A549 treated with DMSO at 1 μM for 4 hours (cell line): ENCODE measurements at places on chromosomes 2 and 18. TPM values are rescaled to one million over a fixed set of nuclear protein-coding genes. Genes with fewer than 3 reads are reported as not detected.

Gene TMEM163
- 0.08 to 0.15 TPM (median 0.12 TPM) in 4 of 5 replicates, not detected in the other for total RNA-seq

Gene C1D
- 34.3 to 53.4 TPM (median 42.7 TPM) in 5 replicates for total RNA-seq

Gene C2orf42
- 7.1 to 9.9 TPM (median 8.7 TPM) in 5 replicates for total RNA-seq

Gene FBXO36
- total RNA-seq = 1.1 to 2.3 TPM (median 1.4 TPM) in 5 replicates

Gene SLC5A7
- not detected in 5 replicates for total RNA-seq

Gene TMEM17
- 5.3 to 6.8 TPM (median 5.7 TPM) in 5 replicates for total RNA-seq

Gene CNRIP1
- total RNA-seq = 2.2 to 2.9 TPM (median 2.3 TPM) in 5 replicates

Gene SMYD1
- total RNA-seq = not detected in 5 replicates

Gene GYPC
- not detected in 5 replicates for total RNA-seq

Gene DUSP2
- 0.20 to 0.57 TPM (median 0.51 TPM) in 5 replicates for total RNA-seq

Gene HOXD1
- total RNA-seq = 0.12 to 0.28 TPM (median 0.26 TPM) in 5 replicates

Gene TWIST2
- total RNA-seq = 10.1 to 20.6 TPM (median 18.8 TPM) in 5 replicates

Gene CMPK2
- 0.87 to 1.6 TPM (median 1.1 TPM) in 5 replicates for total RNA-seq

Gene LINC00305
- not detected in 5 replicates for total RNA-seq

Gene MTCL1
- 55.2 to 70.3 TPM (median 61.6 TPM) in 5 replicates for total RNA-seq

Gene NT5DC4
- total RNA-seq = not detected in 5 replicates

Gene SERPINE2
- 190 to 262 TPM (median 218 TPM) in 5 replicates for total RNA-seq

Gene TFCP2L1
- total RNA-seq = 0.78 to 0.94 TPM (median 0.89 TPM) in 5 replicates

Gene CRYGC
- total RNA-seq = not detected in 5 replicates

Gene DNAJC5G
- not detected in 5 replicates for total RNA-seq

Gene UGT1A8
- 0.08 to 0.26 TPM in 2 of 5 replicates, not detected in the others for total RNA-seq

Gene CIDEA
- not detected in 5 replicates for total RNA-seq

Gene ANKRD29
- total RNA-seq = 10.0 to 14.9 TPM (median 12.6 TPM) in 5 replicates

Gene SLC66A3
- total RNA-seq = 34.1 to 41.4 TPM (median 37.2 TPM) in 5 replicates

Gene ADGRF3
- 0.03 to 0.13 TPM (median 0.10 TPM) in 5 replicates for total RNA-seq

Gene ABCG8
- not detected in 5 replicates for total RNA-seq

Gene FAM124B
- total RNA-seq = not detected in 5 replicates

Gene TXNDC2
- total RNA-seq = 0.05 to 0.38 TPM (median 0.17 TPM) in 5 replicates

Gene TCF7L1
- total RNA-seq = 6.4 to 9.3 TPM (median 7.3 TPM) in 5 replicates

Gene UNC80
- total RNA-seq = not detected in 5 replicates

Gene CDKL4
- not detected in 5 replicates for total RNA-seq

Gene TBR1
- 0.01 to 0.11 TPM (median 0.08 TPM) in 3 of 5 replicates, not detected in the others for total RNA-seq
